ENCODE measurements at places on chromosomes 2 and 18.
A peak's percentile ranks its signal among the peaks of the same experiment; 100 is the strongest.

DNA sequence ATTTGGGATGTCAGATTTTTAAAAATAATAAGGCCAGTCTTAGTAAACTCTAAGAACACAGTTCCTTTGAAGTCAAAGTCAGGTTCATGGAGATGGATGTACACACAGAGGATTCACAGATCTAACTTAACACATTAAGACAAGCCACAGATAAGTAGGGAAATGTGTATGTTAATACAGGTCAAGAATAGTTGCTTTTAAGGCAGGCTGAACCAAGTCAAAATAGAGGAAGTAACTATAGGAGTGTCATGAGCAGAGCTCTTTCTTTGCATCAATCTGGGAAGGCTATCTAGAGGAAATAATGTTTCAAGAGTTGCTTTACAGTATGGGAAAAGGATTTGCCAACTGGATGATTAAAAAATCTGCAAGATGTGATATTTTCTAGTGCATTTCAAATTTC lies 128.0 kb upstream of the FBXO11 start:
- DNase-seq = no peak

GRCh38 chr18:79585395-79586370 lies 93.9 kb upstream of the CTDP1 start:
- DNase-seq = no peak

DNA sequence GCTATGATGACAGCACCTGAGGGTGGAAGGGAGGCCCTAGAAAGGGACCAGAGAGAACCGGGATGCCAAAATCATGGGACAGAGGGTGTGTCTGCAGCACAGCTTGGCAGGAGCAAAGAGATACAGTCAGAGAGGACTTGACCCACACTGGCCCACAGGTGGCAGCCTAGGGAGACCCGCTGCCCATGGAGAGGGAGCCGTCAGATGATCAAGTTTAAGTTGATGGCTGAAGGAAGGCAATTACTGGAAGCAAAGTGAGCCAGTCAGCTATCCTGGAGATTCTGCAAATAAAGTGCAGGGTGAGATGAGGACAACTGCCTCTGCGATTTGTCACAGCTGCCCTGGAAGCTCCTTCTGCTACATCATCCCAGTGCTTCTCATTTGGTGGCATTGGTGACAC lies 74.0 kb downstream of the CMPK2 start:
- no peak for DNase-seq

GRCh38 chr18:36889742-36890141 lies 60.8 kb downstream of the KIAA1328 start:
- DNase-seq = no peak

- DNase-seq = no peak
Observed at GRCh38 chr2:31558401-31559295, 22.1 kb downstream of the SRD5A2 start.

- no peak for DNase-seq
Observed at GRCh38 chr2:150137338-150138069, 350.0 kb downstream of the RND3 start.

DNA sequence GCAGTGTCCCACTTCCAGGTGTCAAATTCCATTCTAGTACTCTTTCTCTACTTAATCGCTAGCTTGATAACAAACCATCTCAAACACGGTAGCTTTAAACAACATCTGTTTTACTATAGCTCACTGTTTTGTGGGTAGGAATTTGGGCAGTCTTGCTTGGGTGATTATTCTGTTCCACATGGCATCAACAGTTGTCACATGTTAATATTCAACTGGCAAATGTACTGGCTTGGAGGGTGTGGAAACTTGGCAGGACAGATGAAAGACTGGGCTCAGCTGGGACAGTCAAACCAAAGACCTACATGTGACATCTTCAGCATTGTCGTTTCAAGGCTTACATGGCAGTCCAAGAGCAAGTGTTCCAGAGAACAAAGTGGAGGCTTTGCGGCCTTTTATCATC lies 241.8 kb downstream of the PTH2R start:
- no peak for DNase-seq

- DNase-seq = no peak
Observed at GRCh38 chr18:12768625-12769024, 65.8 kb downstream of the PSMG2 start.

DNA sequence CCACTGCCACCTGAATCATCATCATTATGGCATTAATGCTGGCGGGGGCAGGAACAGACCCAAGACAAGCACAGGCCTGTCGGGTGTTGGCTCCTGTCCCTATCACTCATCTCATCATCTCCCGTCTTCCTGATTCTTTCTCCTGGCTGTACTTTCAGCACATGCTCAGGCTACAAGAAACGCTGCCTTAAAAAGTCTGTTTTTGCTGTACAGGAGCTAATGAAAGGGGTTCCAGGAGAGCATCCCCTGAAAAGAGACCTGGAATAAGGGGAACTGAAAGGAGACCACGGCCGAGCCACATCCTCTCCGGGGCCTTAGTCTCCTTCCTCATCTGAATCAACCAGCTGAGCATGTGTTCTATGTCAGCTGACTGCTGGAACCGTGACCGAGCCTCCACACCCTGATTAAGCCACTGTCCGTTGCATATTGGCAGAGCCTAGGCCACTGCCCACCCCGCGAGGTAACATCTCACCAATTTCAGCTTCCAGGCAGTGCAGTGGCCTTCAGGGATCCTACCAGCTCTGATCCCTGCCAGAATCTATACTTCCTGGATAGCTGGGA lies 62.6 kb downstream of the DNMT3A start:
- no peak for DNase-seq

DNA sequence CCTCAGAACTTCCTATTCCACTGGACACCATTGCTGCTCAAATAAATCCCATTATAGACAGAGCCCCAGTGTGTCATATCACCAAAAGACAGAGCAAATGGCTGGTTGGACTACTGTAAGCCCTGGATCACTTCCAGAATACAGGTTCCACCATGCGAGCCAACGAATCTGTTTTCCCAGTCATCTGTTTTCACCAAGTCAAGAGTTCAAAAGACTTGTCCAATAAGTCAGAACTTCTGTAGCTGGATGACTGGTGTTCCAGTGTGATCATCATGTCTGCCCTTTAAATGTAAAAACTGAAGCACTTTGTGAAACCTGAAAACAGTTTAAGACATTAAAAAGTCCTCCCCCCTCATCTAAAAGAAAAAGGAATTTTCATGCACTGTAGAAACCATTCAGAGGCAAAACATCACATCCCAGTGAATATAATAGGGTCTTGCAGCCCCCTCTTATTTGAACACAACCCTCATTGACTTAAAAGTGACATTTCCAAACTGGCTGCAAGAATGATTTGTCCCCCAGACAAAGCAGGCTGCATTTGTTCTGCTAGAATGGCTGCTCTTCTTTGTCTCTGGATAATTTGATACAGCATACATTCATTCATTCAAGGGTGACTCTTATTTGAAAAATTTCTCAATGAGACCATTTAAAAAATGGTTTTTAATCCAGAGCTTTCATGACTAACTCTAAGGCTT lies 64.6 kb upstream of the TANC1 start:
- DNase-seq = no peak

GRCh38 chr2:98824256-98825019 lies 93.5 kb upstream of the MGAT4A start:
- no peak for DNase-seq

DNA sequence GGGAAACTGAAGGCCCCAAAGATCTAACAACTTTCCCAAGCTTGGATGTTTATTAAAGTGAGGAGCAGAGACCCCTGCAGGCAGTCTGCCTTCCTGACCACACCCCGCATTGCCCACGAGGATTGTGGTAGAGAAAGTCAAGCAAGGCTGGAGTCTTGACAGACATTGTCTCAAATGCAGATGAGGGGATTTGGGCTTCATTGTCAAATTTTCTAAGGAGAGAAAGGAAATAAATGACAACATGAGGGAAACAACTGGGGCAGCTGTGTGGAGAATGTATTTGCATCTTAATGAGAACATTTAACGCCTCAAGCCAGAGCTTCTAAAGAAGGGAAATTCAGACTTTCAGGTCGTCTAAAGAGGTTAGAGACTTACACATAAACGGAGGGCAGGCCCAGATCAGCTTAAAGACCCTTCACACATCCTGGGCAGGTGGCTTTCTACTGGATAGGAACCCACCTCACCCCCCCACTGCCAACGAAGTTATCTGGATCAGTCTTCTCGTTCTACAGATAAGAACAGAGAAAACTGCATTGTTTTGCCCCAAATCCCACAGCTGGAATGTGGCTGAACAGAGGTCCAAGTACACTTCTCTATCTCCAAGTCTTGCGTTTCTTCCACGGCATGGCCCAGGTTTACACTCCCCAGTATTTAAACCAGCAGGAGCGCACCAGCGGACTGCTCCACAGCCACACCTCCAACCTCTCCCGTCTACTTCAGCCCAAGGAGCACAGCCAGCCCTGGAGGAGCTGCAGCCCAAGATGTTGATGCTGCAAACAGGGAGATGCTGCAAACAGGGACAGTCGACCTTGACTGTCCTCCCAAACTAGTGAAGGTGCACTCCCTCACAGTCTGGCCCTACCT lies 16.2 kb upstream of the SCG2 start:
- peak; percentile 14 for DNase-seq

GRCh38 chr18:26863122-26863879 lies 2.2 kb downstream of the AQP4 start:
- peak; percentile 36 for DNase-seq

DNA sequence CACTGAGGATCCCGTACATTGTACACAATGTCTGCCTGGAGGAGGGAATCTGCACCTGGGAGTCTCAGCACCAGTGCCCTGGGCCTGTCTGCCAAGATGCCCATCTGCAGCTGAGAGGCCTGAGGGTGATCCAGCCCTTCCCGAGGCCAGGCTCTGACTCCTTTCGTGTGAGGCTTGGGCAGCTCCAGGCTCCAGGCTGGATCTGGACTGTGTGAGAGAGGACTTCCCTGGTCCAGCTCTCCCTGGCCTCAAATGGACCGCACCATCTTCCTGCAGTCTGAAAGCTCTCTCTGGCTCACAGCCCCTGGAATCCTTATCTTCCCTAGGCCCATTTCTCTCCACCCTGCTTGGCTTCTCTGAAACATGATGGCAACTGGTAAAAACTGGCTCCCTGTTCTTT lies 324.6 kb downstream of the DYSF start:
- no peak for DNase-seq

DNA sequence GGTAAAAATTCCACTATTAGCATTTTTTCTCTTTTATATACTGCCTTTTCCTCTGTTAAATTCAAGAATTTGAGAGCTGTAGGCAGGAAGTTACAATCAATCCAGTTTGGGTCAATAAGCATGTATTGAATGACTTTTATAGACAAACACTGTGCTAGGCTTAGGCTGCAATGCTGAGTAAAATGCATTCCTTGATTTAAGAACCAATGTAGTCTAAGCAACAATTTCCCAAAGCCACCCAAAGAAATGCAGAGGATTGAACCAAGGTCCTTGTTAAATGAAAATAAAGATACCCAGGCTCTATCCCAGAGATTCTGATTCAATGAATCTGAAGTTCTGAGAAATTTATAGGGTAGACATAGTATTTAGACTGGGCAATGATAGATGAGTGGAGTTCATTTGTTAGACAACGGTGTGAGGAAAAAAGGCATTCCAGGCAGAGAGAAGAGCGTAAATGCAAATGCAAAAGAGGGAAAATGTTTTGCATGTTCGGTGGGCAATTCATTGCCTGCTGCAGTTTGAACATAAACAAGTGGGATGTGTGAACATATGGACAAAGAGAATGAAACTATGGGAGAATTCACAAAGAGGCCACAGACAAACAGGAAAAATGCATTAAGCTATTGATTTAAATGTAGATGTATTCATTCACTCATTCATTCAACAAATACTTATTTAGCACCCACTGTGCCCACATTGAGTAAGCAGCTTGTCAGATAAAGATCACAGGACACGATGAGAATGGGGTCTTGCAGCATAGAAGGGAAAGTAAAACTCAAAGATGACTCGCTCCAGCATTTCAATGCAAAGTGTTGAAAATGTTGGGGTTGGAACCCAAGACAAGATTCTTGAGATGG lies 107.1 kb downstream of the EVA1A start:
- no peak for DNase-seq

DNA sequence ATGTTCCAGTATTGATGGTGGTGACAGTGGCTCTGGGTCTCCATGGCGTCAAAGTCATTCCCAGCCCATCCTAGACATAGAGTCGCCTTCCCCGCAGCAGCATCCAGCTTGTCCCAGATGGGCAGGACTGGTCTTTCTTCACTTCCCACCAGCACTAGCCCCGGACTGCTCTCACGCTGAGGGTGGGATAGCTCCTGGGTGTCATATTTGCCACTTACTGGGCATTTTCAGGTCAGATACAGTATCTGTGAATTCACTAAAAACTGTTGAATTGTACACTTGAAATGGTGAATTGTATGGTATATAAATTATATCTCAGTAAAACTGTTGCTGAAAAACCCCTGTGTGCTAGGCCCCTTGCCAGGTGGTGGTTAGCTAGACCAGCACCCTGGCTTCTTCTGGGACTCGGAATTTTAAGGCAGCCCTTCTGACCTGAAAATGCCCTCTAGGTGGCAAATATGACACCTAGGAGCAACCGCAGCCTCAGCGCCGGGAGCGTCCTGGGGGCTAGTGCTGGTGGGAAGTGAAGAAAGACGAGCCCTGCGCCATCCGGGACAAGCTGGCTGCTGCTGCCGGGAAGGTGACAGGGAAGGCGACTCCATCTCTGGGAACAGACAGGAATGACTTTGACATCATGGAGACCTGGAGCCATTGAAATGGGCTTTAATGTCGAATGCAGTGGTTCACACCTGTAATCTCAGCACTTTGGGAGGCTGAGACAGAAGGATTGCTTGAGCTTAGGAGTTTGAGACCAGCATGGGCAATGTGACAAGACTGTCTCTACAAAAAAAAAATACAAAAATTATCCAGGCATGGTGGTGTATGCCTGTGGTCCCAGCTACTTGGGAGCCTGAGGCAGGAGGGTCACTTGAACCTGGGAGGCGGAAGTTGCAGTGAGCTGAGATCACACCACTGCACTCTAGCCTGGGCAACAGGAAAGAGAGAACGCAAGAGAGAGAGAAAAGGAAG lies 56.2 kb downstream of the DDX1 start:
- DNase-seq = no peak

Data from endothelial cell (in vitro differentiated cells).